K562 (cell line): ENCODE measurements at places on chromosomes 3 and 15.
A peak's percentile ranks its signal among the peaks of the same experiment; 100 is the strongest.

GRCh38 chr3:153573481-153573880 is 411.5 kb downstream of the RAP2B start:
- DNase-seq = no peak

DNA sequence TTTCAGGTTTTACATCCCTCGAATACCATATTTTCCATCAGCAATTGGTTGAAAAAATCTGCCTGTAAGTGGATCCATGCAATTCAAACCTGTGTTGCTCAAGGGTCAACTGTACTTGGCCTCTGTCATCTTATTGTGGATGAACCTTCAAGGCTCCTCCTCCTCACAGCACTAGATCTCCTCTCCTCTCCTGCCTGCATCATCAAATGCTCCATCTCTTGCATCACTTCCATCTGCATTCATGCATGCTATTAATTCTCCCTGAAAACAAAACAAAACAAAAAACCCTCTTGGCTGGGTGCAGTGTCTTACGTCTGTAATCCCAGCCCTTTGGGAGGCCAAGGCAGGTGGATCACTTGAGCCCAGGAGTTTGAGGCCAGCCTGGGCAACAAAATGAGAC is 10.1 kb downstream of the BCL2L10 start:
- no peak for DNase-seq

DNA sequence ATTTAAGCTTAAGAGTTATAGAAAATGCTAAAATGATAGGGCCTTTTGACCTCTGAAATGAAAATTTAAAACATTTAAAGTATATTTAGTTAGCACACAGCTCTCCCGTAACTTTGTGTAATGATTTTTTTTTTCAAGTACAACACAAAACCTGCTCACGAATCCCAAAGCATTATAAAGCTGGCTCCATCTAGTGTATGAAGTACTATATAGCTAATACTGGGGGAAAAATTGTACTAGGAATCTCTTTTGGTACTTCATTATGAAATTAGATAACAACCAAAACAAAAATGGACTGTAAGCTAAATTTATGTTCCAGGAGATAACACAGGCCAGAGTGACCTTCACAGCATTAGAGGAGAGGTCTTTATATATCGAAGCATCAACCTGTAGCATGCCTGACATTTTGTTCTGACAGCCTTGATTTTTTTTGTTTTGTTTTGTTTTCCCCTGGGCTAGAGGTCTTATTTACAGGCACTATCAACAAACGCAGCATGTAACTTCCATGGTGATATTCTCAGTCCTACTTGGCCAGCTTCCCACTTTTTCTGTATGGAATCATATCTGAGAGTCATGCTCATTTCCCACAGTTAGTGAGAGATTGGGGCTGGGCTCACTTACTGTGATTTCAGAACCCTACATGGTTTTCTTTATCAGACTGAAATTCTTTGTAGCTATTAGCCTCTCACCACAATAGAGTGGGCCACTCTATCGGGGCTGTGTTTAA is 116.3 kb downstream of the MITF start:
- DNase-seq = peak; percentile 20

- no peak for DNase-seq
These were observed 8.5 kb downstream of the XPC start for GRCh38 chr3:14169871-14170270.

GRCh38 chr3:52891615-52892081 is 5.7 kb downstream of the STIMATE start:
- no peak for DNase-seq

DNA sequence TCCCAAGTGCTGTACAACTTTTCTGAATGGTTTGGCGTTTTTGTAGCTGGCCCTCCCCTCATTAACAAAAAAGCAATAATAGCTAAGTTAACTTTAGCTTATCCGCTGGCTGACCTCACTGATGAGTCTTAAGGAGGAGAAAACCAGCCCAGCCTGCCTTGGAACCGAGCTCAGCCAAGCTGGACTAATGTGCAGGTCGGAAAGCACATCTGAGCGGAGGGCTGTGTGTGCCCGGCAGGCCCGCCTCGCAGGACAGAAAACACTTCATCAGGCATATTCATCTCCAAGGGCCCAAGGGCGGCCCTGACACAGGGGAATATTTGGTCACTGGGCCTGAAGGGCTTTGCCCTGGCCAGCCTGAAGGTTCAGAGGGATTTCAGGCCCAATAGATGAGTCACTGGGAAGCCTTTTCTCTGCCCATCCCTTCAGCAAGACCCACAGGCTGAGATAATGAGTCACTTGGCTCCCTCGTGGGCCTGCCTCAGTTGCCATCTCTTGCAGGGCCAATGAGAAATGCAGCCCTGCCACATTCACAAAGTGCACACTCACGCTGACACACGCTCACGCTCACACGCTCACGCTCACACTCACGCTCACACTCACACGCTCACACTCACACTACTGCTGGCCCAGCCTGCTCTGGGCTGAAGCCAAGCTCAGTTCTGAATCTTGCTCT is 75.1 kb downstream of the SLC12A8 start:
- no peak for DNase-seq
